Bronchial epithelial cell (primary cell): ENCODE measurements at places on chromosomes 7 and 10. TPM values are rescaled to one million over a fixed set of nuclear protein-coding genes. Genes with fewer than 3 reads are reported as not detected.

DNA sequence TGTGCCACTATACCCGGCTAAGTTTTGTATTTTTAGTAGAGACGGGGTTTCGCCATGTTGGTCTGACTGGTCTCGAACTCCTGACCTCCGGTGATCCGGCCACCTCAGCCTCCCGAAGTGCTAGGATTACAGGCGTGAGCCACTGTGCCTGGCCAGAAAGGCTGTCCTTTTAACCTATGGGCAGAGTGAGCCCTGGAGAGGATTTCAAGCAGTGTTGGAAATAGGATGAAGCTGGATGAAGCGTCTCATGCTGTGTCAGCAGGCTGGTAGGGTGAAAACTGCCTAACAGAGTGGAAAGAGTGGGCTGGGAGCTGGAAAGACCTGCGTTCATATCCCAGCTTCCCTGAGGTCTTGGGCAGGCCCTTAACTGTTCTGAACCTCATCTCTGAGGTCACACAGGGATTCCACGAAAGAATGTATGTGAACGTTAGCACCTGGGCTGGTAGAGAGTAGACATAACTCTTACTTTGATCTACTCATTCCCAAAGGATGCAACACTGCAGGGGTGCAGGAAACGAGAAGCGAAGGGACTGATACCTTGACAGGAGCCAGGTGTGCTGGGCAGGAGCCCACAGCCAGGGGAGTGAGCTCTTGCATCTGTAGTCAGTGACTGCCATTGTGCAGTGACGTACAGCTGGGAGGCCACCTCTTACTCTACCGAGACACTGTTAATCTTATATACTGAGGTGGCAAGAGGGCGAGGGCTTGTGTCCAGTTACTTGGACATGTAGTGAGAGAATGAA is 34.1 kb downstream of the WBP1L start:
- DNase-seq = peak; percentile 33

DNA sequence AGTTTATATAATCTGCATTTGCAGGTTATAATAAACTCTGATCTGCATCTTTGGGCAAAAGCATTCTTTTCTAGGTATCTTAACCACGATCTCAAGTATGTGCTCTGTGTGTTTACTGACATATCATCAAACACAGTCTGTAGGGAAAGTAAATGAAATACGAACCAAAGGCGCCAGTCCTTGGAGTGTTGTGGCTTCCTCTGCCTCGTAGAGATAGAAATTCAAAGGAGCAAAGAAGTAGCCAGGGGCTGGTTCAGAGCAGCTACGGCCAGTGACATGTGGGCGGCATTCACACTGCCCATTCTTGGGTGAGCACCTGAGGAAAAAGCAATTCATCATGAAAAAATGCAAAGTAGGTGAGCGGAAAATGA is 38.7 kb downstream of the LAMB4 start:
- no peak for DNase-seq

DNA sequence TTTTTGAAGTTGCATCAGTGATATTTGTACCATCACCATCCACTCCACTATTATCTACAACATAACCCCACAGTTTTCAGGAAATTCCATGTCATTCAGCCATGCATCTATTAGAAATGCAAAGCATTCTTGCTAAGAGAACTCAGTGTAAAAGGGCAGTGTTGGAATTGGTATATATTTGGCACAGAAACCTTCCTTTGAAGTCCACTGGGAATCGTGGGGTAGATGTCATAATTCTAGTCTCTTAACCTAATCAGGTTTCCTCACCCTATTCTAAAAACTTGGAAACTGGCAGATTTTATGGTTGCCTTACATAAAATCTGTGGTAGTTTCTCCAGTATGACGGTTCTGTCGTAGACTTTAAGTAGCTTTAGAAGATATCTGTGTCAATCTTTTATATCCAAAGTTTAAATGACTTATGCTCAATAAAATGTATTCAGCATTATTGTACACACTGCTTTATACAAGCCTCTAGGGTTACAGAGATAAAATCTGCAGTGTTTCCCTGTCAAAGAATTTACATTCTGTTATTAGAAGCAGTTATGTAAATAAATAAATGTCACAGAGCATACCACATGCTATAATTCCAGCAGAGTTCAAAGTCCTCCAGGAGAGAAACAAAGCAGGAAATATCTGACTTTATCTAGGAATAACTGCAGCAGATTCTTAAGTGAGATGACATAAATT is 704.4 kb upstream of the CELF2 start:
- no peak for DNase-seq

GRCh38 chr10:128487517-128487916 is 361.3 kb upstream of the MKI67 start:
- no peak for DNase-seq

Gene METTL27
- total RNA-seq = 0.26 and 3.3 TPM in 2 replicates

DNA sequence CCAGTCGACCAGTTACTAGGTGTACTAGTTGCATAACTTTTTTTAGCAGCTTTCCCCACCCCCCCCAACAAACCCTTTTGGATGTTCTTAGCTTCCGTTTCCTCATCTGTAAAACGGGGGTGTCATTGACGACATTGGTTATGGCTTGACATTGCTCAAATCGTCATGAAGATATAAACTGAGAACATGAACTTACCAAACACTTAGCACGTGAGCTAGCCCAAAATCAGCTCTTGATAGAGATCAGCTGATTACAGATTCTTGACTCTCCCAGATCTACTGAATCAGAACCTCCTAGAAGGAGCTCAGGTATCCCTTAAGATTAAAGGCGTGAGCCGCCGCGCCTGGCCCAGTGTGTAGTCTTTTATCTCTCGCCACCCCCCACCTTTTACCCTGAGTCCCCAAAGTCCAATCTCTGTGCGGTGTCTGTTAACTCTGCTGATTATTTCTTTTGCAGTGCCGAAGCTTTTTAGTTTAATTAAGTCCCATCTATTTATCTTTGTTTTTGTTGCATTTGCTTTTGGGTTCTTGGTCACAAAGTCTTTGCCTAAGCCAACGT is 1.0 kb upstream of the GNA12 start:
- no peak for DNase-seq

DNA sequence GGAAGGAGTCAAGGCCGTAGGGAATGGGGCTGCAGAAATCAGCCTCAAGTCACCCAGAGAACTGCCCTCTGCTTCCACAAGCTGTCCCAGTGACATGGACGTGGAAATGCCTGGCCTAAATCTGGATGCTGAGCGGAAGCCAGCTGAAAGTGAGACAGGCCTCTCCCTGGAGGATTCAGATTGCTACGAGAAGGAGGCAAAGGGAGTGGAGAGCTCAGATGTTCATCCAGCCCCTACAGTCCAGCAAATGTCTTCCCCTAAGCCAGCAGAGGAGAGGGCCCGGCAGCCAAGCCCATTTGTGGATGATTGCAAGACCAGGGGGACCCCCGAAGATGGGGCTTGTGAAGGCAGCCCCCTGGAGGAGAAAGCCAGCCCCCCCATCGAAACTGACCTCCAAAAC is 50.2 kb upstream of the PDCD4 start:
- no peak for DNase-seq
